Motor neuron (in vitro differentiated cells): ENCODE measurements at places on chromosomes 5 and 9. TPM values are rescaled to one million over a fixed set of nuclear protein-coding genes. Genes with fewer than 3 reads are reported as not detected.

DNA sequence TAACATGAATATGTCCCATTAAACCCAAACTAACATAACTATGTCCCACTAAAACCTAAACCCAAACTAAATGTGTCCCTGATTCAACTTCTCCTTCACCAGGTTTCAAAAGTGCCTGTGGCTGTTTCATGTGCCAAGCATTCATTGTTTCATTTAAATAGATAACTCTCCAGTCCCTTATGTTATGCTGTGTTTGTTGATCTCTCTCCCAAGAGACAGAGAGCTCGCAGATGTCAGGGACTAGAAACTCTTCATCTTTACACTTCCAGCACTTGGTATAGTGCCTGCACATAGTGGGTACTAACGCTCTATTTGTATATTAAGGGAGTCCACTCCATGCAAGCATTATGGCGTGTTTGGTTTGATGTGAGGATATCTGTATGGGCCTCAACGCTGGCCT, 118.0 kb downstream of the GPBP1 start:
- no peak for ATAC-seq

- no peak for ATAC-seq
These were observed 131.3 kb downstream of the GLIS3 start for GRCh38 chr9:4168526-4168925.

DNA sequence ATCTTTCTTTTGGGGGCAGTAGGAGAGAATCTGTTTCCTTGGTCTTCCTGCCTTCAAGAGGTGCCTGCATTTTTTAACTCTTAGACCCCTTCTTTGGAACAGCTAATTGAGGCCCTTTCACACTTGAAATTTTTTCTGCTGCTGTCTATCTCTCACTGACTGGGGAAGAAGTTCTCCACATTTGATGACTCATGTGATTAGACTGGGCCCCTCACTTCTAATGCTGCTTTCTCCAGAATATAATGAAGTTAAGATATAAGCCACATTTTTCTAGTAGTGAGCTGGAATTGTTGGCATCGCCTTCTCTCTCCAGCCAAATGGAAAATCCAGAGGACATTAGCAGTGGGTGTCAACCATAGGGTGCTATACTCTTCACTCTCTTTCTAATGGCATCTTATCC, 12.4 kb downstream of the ZNF474 start:
- ATAC-seq, result no peak

DNA sequence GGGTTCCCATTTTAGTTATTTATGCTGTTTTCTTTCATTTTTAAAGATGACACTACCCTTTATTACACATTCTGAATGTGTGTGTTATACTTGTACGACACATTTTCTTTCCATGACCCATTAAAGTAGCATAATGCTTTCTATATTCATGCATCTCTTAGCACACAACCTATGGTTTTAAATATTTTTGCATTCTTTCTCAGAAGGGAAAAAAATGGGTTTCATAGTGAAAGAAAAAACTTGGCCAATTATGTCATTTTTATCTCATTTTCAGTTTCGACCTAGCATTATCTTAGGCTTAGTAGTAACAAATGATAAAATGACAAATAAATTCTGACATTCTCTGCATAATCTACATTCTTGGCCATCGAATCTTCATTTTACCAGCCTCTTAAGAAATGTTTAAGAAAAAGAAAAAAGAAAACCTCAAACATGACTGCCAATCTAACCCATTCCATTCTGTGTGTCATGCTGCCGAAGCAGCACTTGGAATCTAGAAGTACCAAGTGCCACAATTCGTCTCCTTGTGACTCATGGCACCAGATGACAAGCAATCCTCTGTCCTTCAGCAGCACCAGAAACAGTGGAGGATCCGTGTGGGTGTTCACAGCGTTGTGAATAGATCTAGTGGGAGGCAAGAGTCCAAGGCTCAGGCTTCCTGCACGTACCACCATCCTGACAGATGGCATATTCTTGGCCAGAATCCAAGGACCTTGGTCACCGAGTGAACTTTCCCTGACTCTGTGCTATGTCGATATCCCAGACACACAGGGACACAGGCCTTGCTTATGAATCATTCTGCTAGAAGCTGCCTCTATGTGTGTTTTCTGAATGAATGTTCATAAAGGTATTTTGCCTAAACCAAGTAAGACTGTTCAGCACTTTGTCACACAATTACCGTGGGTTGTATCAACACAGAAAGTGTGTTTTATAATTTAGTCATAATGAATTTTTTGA, 502.7 kb downstream of the NR2F1-AS1 start:
- ATAC-seq, result peak; percentile 98

The NR5A1 gene
- 0.69 TPM in 1 of 2 replicates, not detected in the other for total RNA-seq

DNA sequence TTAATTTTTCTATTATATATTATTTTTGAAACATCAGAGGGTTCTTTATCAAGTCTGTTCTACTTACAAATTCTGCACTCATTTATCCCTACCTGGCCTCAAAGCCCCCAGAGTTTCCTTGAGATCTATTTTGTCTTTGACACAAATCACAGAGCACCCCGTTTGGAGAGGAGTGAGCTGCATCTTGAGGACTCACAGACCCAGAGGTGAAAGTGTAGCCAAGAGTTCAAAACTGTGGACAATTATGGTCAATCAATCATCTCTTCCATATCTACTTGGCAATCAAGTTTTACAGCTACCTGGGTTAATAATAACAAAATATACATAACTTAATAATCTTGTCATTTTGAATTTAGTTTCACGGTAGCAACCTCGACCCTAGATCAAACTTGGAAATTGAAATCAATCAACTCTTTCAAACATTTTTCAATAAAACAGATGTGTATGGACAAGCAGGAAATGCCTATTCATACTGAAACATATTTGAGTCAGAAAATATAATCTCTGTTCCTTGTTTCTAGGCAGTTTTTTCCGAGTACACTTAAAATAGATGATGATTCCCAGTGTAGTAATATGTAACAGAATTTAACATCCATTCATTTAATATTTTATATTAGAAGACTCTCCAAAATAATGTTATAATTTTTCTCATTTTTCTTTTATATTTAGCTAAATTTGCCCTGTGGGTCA, 13.7 kb upstream of the SYK start:
- no peak for ATAC-seq

- no peak for ATAC-seq
These were observed 49.4 kb downstream of the TARS1 start for GRCh38 chr5:33490071-33490665.

- no peak for ATAC-seq
These were observed 26.7 kb downstream of the MARCHF11 start for GRCh38 chr5:16152601-16153568.

DNA sequence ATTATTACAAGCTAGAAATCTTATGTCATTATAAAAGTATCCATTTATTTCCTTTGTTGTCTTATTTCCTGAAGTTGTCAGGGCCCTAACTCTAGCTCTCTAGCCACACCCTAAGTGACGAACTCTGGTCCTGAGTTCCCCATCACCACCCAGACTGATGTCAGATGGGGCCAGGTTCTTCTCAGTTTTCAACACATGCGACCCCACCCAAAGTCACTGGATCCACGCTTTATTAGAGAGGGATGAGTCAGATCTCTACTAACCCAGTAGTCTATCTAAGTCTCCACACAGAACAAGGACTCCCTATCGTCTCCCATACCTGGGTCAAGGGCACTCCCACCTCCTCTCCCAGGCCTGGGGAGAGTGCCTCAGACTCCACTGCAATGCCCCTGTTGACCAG, 6.8 kb upstream of the FEM1C start:
- no peak for ATAC-seq

The CARTPT gene
- not detected in 2 replicates for total RNA-seq

DNA sequence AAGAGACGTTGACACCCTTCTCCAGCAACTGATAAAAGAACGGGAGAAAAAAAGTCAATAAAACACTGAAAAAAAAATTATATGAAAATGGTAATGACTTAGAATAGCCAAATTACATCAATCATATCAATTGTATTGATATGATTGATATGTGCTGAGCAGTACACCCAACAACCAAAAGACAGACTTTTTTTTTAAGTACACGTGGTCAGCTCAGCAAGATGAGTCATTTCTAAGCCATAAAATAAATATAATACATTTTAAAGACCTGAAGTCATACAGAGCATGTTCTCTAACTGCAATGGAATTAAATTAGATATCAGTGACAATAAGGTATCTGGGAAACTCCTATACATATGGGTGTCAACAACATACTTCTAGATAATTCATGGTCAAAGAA, 30.9 kb upstream of the OLFM1 start:
- no peak for ATAC-seq

- ATAC-seq, result no peak
These were observed 339.2 kb downstream of the GLIS3 start for GRCh38 chr9:3960661-3961144.

GRCh38 chr5:104088876-104089778, 526.5 kb upstream of the NUDT12 start:
- ATAC-seq, result no peak

DNA sequence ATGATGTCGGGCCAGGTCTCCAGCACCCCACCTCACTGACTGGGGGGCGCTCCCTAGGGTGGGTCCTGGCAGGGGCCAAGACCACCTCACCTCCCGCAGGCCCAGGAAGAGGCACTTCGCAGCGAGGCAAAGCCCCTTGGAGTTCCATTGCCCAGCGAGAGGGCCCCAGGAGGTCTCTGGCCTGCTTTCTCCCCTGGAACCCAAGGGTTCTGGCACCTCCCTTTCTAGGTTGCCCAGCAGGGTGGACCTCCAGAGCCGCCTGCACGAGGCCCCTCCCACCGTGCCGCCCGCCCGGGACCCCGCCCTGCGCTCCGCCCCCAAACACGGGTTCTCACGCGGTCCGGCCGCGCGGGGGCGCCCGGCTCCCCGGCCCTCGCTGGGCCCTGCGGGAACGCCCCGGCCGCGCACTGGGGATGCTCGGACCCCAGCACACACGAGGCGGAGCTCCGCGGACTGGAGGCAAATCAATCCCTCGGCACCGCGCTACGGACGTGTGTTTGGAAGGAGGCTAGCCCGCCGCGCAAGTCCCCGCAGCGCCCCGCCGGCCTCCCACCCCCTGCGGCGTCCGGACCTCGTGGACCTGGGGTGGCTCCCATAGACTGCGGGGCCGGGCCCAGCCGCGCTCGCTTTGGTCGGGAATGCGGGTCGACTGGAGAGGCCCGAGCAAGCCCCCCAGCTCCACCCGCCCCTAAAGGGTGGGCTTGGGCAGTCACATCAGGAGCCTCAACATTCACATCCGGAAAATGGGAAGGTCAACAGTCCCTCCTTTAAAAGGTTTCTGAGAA, 99.5 kb upstream of the LMX1B start:
- ATAC-seq, result peak; percentile 11

- no peak for ATAC-seq
These were observed 389.1 kb upstream of the WWC1 start for GRCh38 chr5:167902298-167902697.

The RASGEF1C gene
- total RNA-seq, result 0.50 TPM in 1 of 2 replicates, not detected in the other

- ATAC-seq, result peak; percentile 28
These were observed 111.8 kb upstream of the APC start for GRCh38 chr5:112625689-112626438.

DNA sequence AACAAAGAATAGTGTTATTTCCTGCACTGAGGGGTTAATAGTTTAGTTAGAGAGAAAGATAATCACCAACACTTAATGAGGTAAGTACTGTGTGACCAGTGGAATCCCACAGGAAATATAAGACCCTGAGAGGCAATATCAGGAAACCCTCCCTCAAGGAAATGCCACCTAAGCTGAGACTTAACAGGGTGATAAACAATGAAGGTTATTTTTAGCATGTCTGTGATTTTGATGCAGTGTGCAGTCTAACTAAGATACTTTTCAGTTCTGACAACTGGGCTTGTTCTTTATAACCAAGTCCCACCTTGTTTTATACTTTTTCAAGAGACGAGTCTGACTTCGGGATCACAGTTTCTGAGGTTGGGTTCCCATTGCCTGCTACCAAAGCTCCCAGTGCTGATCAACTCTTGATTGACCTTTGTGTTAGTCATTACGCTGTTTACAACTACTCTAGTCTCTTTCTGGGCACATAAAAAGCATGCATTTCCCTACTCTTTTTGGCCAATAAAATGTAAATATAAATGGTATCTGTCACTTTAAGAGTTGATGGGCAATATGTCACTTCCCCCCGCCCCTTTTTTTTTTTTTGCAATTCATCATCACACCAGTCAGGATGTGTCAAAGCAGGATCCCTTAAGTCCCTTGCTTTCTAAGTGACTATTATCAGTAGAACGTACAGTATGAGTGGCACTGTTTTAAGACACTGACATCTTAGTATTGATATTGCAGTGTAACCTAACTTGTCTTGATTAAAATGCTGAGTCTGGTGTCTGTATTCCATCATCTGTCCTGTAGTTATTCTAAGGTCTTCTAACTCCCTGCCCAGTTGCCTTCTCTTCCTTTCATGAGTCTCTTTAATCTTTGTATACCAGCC, 31.4 kb downstream of the C6 start:
- no peak for ATAC-seq

GRCh38 chr5:9617221-9617620, 12.9 kb downstream of the TAS2R1 start:
- peak; percentile 96 for ATAC-seq

DNA sequence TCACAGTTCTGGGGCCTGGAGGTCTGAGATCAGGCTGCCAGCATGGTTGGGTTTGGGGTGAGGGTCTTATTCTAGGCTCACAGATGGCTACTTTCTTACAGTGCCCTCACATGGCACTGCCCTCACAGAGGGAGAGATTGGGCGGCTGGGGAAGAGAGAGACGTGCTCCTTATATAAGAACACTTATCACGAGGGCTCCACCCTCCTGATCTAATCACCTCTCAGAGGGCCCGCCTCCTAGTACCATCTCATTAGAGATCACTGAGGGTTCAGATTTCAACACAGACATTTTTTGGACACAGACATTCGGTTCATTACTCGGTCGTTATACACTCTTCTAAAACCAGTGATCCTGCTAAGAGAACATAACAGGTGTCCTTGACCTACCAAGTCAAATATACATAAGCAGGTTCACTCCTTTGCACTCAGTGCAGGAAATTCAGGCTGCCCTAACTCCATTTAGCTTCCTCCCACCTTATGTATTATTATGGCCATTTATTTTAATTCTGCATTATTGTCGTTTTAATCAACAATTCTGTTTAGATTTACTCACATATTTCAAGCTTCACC, 121.7 kb downstream of the ICE1 start:
- ATAC-seq, result no peak

The ARHGEF37 gene
- 3.1 and 3.3 TPM in 2 replicates for total RNA-seq

- no peak for ATAC-seq
These were observed 17.4 kb upstream of the OBP2B start for GRCh38 chr9:133226219-133227171.

DNA sequence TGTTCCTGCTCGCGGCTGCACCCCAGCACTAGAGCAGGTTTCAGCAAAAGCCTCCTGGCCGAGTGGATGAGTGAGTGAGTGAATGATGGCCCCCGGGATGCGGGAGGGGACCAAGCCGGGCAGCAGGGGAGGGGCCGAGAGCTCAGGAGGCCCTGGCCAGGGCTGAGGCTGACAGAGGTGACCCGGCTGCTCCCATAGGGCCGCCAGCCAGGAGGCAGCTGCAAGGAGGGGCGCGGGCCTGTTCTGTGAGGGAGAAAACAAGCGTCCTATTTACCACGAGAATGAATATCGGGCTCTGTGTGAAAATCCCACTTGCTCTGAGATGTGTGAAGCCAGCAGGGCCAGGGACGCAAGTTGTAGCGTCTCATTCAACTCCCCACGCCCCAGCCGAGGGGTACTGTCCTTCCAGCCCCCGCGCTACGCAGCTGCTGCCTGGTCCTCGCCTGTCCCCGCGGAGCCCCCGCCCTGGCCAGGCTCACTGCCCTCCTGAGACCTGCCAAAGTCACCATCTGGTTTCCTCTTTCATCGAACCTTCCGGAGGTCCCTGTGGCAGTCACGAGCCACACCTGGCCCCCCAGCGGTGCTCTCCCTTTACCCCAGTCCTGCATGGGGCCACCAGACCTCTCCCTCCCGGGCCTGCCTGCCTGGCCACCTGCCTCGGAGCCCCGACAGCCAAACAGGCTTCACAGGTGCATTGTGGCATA, 38.8 kb downstream of the RASGEF1C start:
- ATAC-seq, result peak; percentile 83
